CD4-positive, alpha-beta T cell (primary cell): ENCODE measurements at places on chromosomes 5 and 9. TPM values are rescaled to one million over a fixed set of nuclear protein-coding genes. Genes with fewer than 3 reads are reported as not detected.
A peak's percentile ranks its signal among the peaks of the same experiment; 100 is the strongest.

GRCh38 chr5:174410716-174411478 lies 313.5 kb upstream of the MSX2 start:
- no peaks in the 10 kb centered on the region for H3K4me1 ChIP-seq
- H3K4me3 ChIP-seq, result no peak overlapping the region
- no peak for DNase-seq
- H3K27ac ChIP-seq, result no peak overlapping the region

Gene HSDL2
- total RNA-seq, result 4.9 TPM

DNA sequence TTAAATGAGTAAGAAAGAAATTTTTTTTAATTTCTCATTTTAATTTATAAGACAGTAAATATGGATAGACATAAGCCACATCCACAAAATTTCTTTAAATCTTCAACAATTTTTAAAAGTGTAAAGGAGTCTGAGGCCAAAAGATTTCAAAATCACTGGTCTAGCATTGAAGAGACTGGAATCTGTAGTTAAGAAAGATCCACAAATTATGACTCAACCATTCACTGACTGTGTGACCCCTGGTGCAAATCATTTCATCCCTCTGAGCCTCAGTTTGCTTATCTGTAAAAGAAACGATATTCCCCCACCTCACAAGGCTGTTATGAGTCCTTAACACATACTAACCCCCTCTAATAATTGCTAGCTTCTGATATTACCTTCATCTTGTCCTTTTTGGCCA lies 98.5 kb downstream of the EBF1 start:
- H3K4me1 ChIP-seq, result peaks cover 5% of the 10 kb centered on the region
- no peak overlapping the region for H3K27ac ChIP-seq
- peaks cover 5% of the 10 kb centered on the region for H3K27me3 ChIP-seq

- no peak for DNase-seq
- no peaks in the 10 kb centered on the region for H3K4me1 ChIP-seq
- no peaks in the 10 kb centered on the region for H3K27me3 ChIP-seq
- H3K36me3 ChIP-seq, result no peaks in the 10 kb centered on the region
Observed at GRCh38 chr9:119907056-119907455, 537.8 kb upstream of the BRINP1 start.

Gene TMEM245
- 22.6 TPM for total RNA-seq

DNA sequence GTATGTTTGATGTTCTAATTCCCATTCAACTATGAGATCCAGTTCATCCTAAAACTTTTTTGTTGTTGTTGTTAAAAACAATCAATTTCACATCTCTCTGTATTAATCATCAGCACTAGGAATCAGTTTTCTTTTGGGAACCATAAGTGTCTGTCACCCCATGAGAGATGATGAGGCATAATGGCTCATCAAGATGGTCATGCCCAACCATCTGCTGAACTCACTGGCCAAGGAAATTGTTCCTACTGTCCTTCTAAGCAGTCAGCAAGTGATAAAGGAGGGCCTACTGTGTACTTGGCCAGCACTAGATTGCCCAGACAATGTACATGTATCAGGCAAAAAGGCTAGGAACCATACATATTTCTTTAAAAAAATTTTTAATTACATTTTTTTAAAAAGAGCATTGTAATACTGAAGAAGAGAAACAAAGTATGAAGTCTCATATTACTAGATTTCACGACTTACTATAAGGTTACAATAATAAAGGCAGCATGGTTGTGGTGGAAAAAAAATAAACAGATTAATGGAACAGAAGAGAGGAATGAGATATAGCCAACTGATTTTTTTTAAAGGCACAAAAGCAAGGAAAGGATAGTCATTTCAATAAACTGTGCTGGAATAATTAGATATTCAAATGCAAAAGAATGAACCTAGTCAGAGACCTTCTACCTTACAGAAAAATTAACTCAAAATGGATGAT lies 458.3 kb downstream of the SPOCK1 start:
- no peaks in the 10 kb centered on the region for H3K4me1 ChIP-seq

Gene AGXT2
- total RNA-seq, result not detected

GRCh38 chr5:170219615-170220014 lies 13.2 kb upstream of the C5orf58 start:
- no peaks in the 10 kb centered on the region for H3K36me3 ChIP-seq
- H3K27ac ChIP-seq, result no peak overlapping the region
- no peaks in the 10 kb centered on the region for H3K27me3 ChIP-seq
- H3K4me3 ChIP-seq, result no peak overlapping the region
- no peak for DNase-seq

DNA sequence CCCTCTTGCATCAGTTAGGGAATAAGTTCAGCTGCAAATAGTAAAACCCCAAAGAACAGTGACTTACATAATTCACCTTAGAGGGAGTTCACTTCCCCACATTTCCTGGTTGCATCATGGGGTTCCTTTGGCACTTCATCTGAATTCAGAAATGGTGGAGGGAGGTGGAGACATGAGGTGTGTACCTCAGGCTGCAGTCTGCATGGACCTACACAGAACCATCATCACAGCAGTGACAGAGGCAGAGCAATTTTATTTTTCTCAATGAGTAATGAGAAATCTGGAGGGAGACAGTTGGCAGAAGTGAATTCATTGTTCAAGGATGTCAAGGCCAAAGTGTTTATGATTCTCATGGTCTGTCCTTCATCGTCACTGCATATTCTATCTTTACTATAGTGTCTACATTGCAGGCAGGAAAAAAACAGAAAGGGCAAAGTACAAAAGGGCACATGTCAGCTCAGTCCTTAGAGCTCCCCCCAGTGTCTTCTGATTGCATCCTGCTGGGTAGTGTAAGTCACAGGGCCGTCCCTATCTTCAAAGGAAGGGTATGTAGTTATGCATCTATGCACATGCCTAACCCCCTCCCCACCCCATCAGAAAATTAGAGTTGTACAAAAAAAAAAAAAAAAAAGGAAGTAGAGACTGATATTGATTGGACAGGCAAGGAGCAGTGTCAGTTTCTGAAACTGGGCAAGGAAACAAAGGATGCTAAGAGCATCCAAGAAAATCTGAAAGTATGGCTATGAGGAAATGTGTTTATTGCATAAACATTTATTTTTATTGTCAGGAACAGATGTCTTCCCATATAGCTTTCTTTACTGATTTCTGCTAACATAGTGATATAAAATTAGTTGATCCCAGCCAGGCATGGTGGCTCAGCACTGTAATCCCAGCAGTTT lies 132.7 kb upstream of the APC start:
- H3K27me3 ChIP-seq, result peaks cover 7% of the 10 kb centered on the region
- no peaks in the 10 kb centered on the region for H3K4me1 ChIP-seq
- no peak overlapping the region for H3K27ac ChIP-seq
- H3K4me3 ChIP-seq, result no peak overlapping the region
- DNase-seq, result no peak

- H3K4me1 ChIP-seq, result peaks cover 2% of the 10 kb centered on the region
- H3K36me3 ChIP-seq, result no peaks in the 10 kb centered on the region
- no peak for DNase-seq
Observed at GRCh38 chr5:145931718-145932117, 4.7 kb upstream of the SH3RF2 start.

- H3K4me3 ChIP-seq, result peak within 1 kb of the TSS; percentile 7
- H3K36me3 ChIP-seq, result no peaks in the 10 kb centered on the region
- H3K4me1 ChIP-seq, result peaks cover 7% of the 10 kb centered on the region
Observed at GRCh38 chr5:138274189-138274853, at the start of gene GFRA3. Gene GFRA3, minus strand, starts transcription at chr5:138274621. Its CDS starts 197 bp downstream, at chr5:138274424.

Gene LOX
- total RNA-seq, result 0.11 TPM

GRCh38 chr5:16736158-16736995 lies 119.6 kb upstream of the RETREG1 start:
- H3K4me3 ChIP-seq, result no peak overlapping the region
- no peaks in the 10 kb centered on the region for H3K36me3 ChIP-seq
- DNase-seq, result no peak
- H3K27me3 ChIP-seq, result peaks cover 5% of the 10 kb centered on the region
- no peak overlapping the region for H3K27ac ChIP-seq

Gene ZBTB26
- total RNA-seq, result 6.0 TPM

Gene HTR1A
- not detected for total RNA-seq

DNA sequence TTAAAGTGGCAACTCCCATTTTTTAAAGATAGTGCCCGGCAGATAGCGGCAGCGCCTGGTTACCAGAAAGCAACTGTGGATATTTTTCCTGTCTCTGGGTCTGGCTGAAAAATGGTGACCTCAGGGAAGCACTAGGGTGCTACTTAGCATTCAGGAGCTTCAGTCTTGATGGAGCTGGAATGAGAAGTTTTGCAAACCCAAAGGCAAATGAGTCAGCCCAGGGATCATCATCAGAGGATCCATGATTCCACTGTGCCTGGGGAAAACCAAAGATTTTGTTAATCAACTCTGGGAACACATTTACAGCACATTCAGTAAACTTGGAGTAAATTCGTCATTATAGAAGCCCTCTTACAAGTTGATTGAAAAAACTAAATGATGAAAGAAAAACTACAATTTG lies 26.7 kb downstream of the F2R start:
- no peaks in the 10 kb centered on the region for H3K36me3 ChIP-seq
- peaks cover 24% of the 10 kb centered on the region for H3K4me1 ChIP-seq
- H3K27ac ChIP-seq, result no peak overlapping the region
- H3K27me3 ChIP-seq, result no peaks in the 10 kb centered on the region
- no peak overlapping the region for H3K4me3 ChIP-seq
- DNase-seq, result no peak
